ENCODE measurements at places on chromosomes 12 and 14.

GRCh38 chr12:6548966-6549683 is 6.7 kb downstream of the IFFO1 start:
- no peak for ATAC-seq

- ATAC-seq: peak; percentile 22
These were observed 22.9 kb downstream of the CKB start for GRCh38 chr14:103499709-103500108.

DNA sequence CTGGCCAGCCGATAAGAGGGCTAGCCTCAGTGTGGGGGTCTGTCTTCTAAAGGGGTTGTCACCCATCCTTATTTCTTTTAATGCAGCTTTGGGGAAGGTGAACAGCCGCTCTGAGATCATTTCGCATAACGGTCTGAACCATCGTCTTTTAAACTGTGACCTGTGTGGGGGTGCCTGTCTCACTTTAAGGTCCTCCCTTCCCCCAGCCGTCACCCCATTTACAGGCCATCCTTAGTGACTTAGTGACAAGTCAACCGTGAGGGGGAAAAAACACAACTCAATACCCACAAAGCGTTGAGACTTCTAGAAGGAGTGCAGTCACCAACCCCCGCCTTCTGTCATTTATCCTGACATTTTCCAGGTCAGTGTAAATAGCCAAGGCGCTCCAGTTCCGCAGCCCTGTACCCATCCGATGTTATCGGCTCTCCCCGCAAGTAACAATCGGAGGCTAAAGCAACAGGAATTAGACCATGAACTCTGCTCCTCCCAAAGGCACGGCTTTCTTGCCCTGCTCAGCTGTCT is 505 bp upstream of the DENND5B start:
- peak; percentile 8 for ATAC-seq

DNA sequence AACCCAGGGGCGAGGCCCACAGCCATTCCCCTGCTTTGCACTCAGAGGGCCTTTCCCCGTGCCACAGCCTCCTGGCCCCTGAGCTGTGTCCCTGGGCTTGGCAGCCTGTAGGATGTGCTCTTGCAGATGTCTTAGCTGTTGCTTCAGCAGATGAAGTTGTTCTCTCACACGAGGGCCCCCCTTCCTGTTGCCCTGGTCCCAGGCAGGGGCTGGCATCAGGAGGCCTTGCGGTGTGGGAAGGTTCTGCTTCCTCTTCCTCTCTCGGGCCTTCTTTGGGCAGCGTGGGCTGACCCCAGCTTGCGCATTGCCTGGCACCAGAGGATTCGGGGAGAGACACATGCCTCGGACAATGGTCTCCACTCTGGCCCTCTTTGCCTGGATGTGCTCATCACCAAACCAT is 12.7 kb downstream of the PROX2 start:
- no peak for ATAC-seq

DNA sequence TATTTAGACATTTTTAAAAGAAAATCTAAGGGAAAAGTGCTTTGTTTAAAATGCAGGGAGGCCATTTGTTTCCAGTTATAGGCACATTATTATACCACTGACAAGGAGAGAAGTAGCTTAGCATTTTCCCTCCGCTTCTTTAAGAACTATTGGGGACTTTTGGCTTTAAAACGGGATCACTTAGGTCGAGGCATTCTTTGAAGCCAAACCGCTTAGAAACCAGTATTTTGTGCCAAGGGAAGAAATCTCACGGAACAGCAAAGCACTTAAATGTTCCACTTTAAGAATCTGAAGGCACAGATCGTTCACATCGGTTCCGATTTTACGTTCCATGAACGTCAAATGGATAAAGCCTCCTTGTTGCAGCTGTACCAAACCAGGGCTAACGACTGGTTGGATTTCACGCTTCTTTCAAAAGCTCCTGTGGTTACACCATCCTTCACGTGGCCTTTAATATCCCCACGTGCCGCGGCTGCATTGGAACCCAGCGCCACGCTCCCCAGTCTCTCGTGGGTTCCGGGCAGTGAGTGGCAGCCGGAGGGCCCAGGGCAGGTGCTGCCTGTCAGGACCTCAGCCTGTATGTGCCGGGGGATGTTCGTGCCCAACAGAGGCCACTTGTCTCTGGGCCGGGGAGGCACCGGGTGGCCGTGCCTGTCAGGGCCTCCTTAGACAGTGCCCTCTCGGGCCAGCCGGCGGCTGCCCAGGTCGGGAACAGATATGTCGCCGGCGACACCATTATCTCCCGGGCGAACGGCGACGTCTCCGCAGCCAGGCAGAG is 195.4 kb downstream of the KIF26A start:
- no peak for ATAC-seq
